ENCODE measurements at places on chromosomes 6 and 20.

- no peak for DNase-seq
Measured at GRCh38 chr6:20402092-20402341, 338 bp downstream of the E2F3 start.

- no peak for DNase-seq
Measured at GRCh38 chr6:46677314-46677654, 10.4 kb upstream of the TDRD6 start.

- DNase-seq: no peak
Measured at GRCh38 chr6:123393331-123393730, 243.4 kb downstream of the TRDN start.

- DNase-seq: no peak
Measured at GRCh38 chr20:46799781-46800408, 90.4 kb downstream of the SLC2A10 start.

DNA sequence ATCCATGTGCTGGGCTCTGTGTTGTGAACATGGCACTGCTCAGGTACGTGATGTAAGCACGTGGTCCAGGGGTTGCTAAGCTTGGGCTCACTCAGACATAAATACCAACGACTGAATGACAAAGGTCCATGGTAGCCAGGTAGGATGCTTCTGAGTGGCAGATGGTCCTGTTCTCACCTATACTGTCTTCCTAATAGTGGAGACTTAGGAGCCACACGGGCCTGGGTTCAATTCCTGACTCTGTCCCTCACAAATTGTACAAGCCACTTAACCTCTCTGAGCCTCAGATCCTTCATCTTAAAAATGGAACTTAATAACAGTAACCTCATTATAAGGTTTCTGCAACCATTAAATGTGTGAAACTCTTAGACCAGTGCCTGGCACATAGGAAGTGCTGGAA, 6.8 kb downstream of the GCM2 start:
- no peak for DNase-seq

DNA sequence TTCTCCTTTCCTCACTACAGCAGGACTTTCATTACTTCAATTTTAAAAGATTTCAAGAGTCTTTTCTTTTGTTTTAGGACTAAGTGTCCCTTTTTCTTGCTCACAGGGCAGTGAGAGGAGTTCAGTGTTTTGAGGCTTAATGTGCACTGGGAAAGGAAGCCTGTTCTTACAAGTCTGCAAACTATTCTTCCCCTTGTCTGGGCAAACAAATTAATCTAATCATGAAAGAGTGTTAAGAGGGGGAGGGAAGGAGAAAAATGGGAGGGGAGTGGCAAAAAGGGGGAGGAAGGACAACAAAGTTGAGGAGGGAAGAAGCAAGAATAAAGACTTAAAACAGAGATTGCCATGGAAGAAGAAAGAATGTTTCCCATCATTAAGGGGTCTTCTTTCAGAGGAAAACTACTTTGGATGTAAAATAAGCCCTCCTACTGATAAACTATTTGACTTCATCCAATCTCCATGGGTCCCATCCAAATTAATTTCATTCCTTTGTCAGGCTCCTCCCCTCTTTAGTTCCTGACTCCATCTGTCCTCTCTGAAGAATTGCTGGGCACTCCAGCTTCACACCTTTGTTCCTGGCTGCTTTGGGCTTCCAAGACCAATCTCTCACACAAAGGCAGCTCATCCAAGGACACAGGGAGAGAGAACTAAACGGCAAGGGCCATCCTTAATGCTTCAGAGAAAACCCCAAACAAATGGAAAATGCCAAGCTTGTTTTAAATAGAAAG, 244.5 kb downstream of the TPBG start:
- DNase-seq: no peak

GRCh38 chr6:89281779-89282246, 33.3 kb downstream of the GABRR2 start:
- no peak for DNase-seq

- DNase-seq: no peak
Measured at GRCh38 chr6:43942011-43942442, 172.0 kb downstream of the VEGFA start.

Data from stimulated activated CD8-positive, alpha-beta memory T cell treated with anti-CD3 and anti-CD28 coated beads, Interleukin-4, amount 100 ng/mL, for 4 hours (primary cell).